ENCODE measurements at places on chromosomes 12 and 14. TPM values are rescaled to one million over a fixed set of nuclear protein-coding genes. Genes with fewer than 3 reads are reported as not detected.

DNA sequence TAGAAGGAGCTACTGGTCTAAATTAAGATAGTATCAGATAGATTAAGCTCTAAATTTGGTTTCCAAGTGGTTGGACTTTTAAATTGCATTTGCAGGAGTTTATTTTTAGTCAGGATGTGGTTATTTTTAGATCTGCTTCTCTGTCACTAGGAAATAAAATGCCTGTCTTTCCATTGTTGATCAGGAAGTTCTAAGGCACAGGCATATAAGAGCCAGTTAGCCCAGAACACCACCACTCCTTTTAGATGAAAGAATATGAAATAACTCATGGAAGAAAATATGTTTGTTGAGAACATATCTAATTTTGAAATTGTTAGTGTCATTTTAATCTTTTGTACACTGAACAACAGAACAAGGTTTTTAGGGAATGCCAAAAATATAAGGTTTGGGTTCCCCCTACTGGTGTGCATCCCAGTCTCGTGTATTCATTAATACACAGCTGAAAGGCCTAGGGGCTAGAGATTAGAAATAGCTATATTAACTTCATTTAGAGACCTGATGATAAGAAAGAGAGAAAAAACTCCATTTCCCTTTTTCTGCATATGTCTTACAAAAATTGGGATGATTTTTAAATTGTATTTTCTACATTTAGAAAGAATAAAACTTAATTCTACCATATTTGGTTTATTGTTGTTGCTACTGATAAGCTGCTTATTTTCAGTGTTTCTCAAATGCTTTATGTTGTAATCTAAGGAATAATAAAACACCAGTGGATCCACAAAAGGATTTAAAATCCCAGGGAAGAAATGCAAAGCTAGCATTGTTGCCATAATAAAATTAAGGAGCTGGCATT lies 67.2 kb downstream of the RIC8B start:
- H3K27me3 ChIP-seq, result no peaks in the 10 kb centered on the region
- peaks cover 5% of the 10 kb centered on the region for H3K36me3 ChIP-seq
- no peak for DNase-seq
- no peak overlapping the region for H3K4me3 ChIP-seq

Gene NOVA1
- 0.13 TPM for total RNA-seq

- H3K4me1 ChIP-seq, result peaks cover 5% of the 10 kb centered on the region
- no peaks in the 10 kb centered on the region for H3K36me3 ChIP-seq
- H3K4me3 ChIP-seq, result no peak overlapping the region
- H3K27ac ChIP-seq, result no peak overlapping the region
- DNase-seq, result no peak
- peaks cover 10% of the 10 kb centered on the region for H3K27me3 ChIP-seq
These were observed 53.5 kb upstream of the LDHB start for GRCh38 chr12:21710958-21711775.

- no peak for DNase-seq
- H3K27ac ChIP-seq, result no peak overlapping the region
- peaks cover 25% of the 10 kb centered on the region for H3K4me1 ChIP-seq
- H3K36me3 ChIP-seq, result no peaks in the 10 kb centered on the region
- H3K4me3 ChIP-seq, result no peak overlapping the region
- peaks cover 2% of the 10 kb centered on the region for H3K27me3 ChIP-seq
These were observed 20.5 kb downstream of the SLC38A2 start for GRCh38 chr12:46351886-46352650.

Data from activated T-helper 1 cell treated with anti-CD3 and anti-CD28 coated beads, Interleukin-12 subunit alpha, Interleukin-12 subunit beta, Interleukin-2, Interleukin-4 antibody, amounts not matched to agents 30 ng/mL and 10 ng/mL and 1 ng/mL, durations not matched to agents 14 hours and 24 hours and 36 hours (primary cell).